ENCODE measurements at places on chromosomes 1 and 21.

GRCh38 chr1:68112835-68113243, 62.4 kb upstream of the DIRAS3 start:
- no peak for DNase-seq

DNA sequence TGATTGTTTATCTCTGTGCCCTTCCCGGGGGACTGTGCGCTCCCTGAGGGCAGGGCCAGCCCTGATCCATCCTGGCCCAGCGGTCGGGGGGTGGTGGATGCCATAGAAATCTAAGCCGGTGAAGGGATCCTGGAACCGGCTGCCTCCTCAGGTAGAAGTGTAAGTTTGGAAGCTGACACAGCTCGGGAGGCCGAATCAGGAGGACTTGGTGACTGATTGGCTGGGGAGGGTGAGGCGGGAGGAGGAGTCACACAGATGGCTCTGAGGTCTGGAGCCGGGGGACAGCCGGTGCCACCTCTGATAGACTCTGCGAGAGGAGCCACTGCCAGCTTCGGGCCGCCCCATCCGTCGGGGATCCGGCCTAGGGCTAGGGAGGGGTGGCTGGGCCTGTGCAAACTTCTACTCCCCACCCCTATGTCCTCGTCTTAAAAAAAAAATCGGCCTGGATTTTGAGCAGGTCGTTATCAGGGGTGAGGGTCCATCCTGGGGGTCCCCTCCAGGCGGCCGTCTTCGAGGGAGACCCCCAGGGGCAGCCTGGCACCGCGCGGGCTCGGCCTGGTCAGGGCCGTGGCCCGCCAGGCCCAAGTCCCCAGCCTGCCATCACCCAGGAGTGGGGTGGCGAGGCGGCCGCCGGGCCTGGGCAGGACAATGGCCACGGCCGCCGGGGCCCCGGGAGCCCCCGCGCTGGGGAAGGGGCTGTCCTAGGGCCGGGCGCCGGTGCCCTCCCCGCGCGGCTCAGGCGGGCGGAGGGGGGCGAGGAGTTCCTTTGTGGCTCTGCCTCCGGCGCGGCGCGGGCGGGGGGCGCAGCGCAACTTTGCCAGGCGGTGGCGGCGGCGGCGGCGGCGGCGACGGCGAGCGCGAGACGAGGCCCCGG, 708 bp upstream of the ZNF362 start:
- peak; percentile 49 for DNase-seq

- DNase-seq: no peak
Measured at GRCh38 chr1:51551081-51551480, 32.0 kb upstream of the EPS15 start.

DNA sequence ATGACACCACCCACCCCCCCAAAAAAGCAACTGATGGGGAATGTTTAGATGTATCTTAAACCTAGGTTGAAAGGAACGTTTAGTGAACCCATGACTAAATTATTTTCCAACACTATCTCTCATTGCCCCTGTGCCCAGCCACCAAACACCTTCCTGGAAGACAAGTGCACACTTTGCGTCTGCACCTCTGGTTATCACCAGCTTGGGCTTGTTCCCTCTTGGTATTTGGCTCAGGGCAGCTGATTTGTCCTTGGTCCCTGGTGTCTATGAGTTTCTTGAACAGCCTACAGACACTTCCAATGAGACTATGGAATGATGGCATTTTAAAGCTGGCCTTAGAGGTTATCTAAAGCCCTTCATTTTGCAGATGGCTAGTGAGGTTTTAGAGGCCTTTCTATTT, 15.5 kb upstream of the RIMKLA start:
- DNase-seq: no peak

GRCh38 chr1:236058141-236058934, 6.6 kb downstream of the NID1 start:
- DNase-seq: no peak

GRCh38 chr1:46333300-46334029, 7.1 kb upstream of the NSUN4 start:
- DNase-seq: no peak

DNA sequence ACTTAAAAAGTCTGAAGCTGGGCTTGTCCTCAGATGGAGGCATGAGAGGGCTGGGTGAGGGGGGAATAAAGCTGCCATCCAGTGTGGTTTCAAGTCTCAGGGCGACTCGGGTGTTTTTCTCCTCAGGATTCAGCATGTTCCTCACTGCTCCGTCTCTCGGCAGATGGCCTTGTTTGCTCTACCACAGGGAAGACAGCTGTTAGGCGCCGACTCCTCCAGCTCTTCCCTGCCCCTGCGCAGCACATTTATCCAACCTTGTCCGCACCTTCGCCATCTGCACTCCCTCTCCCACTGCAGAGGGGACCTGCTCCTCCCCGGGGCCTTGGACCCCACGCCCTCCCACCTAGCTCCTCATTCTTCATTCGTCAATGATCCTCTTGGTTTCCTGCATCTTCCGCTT, 16.6 kb upstream of the S100A11 start:
- DNase-seq: no peak

DNA sequence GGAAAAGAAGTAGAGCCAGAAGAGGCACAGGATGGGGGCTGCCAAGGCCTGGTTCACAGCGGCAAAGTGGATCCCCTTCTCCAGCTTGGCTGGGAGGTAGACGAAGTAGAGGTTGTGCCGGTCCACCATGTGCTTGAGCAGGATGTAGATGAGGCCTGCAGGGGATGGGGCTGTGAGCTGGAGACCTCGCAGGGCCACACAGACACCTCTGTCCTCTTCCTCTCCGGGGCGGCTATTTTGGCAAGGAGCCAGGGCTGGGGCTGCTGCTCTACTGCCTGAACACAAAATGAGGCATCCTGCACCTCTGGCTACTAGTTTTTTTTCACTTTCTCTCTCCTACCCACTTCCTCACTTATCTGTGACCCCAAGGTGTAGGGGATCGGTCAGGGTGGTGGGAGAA, 32.3 kb downstream of the TMEM63A start:
- peak; percentile 17 for DNase-seq

GRCh38 chr1:224252479-224252878, 69.4 kb downstream of the DEGS1 start:
- DNase-seq: no peak

DNA sequence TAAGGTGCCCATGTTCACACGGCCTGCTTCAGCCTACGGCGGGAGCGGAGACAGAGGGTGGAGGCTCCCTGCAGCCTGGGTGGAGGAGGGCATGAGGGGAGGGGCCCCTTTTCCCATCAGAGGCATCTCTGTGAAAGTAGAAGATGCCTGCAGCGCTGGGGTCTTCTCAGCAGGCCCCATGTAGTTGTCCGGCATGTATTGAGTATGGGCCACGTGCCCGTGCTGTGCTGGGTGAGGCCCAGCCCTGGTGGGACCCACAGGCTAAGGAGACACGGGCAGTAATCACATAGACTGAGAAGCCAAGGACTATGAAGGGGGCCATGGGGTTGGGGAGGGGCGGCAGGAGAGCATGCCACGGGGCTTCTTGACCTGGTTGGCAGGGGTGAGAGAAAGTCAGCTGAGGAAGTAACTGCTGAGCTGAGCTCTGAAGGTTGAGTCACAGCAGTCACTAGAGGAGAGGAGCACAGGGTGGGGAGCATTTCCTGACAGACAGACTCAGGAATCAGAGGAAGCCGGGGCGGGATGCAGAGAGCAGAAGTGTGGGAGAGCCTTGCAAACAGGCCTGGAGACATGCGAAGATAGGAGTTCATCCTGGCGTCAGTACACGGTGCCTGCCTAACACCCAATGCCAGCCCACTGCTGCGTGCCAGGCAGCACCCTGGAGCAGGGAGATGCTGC, 21.6 kb downstream of the PSEN2 start:
- DNase-seq: no peak

GRCh38 chr1:154626456-154627256, 18.7 kb upstream of the ADAR start:
- no peak for DNase-seq

- no peak for DNase-seq
Measured at GRCh38 chr21:45441431-45442255, 36.7 kb downstream of the COL18A1 start.

DNA sequence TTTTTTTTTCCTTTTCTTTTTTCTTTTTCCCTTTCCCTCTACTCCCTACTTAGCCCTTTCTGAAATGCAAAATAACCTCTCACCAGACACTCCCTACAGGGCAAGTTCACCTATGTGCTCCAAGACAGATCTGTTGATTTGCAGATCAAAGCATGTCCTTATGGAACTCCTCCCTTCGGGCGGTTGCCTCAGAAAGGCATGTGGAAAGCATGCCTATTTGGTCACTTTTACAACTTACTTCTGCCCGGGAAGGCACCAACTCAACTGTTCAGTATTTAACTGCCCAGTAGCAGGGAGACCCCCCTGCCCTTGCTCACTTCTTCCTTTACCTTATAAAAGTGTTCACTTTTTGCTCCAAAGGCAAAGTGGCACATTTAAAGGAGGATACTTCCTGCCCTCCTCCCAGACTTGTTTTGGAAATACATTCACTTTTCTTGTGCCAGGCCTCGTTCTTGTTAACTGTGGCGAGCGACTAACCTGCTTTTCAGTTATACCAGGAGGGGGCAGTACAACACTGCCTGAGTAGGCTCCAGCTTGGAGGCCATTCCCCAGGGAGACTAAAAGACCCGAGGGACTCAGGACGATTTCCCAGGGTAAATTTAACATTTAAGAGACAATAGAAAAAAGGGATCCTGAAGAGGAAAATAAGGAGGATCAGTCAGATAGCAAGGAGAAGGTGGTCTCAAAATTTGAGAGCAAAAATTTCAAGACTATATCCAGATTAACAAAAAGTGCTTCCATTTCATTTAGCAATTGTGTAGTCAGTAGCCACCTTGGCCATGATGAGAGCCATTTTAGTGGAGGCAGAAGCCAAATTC, 12.3 kb upstream of the SLAMF7 start:
- peak; percentile 40 for DNase-seq

DNA sequence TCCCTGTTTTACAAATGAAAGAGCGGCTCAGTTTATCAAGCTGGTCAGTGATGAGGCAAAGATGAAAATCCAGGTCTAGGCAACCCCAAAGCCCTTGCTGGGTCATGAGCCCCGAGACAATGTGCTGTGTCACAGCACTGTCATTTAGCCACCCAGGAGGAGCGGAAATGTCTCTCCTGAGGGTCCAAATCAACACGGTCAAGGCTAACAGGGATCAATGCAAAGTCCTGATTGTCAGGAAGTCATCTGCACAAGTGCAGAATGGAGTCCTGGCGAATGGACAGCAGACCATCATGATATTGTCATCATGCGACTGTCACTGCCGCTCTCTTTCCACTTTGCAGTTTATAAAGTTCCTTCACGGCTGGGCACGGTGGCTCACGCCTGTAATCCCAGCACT, 30.2 kb downstream of the NCMAP start:
- DNase-seq: no peak

DNA sequence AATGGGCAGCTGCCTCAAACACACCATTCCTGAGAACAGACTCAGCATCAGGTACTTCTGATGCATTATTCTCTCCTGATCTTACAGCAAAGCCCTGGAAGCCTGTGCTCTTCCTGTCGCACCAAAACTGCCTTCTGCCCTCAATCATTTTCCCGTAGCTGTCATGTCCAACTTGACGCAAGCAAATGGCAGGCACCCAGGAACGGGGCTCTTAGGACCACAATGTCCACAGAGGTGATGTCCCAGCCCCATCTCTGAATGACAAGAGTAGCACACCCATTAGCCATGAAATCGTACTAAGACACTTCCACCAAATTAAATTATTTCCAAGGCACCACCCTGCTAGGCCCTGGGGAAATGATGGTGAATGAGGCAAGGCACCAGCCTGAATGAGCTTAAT, 47.1 kb downstream of the PTPN14 start:
- DNase-seq: no peak

GRCh38 chr1:220819467-220820026, 32.8 kb downstream of the MTARC1 start:
- no peak for DNase-seq

DNA sequence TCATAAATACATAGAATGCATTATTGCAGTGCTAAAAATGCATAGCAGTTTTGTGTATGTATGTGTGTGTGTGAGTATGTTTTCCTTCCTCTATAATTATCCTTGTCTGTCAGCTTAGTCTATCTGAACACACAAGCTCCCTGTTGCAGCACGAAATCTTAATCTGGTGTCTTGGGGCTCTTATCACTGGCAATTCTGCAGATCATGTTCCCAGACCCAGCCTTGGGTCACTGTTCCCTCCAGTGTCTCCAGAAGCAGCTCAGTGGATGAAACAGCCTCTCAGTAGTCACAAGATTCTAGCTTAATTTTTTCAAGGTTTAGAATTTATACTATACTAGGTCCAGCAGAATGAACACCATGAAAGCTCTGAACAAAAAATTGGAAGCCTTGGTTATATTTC, 777.9 kb downstream of the MRPL39 start:
- DNase-seq: no peak

DNA sequence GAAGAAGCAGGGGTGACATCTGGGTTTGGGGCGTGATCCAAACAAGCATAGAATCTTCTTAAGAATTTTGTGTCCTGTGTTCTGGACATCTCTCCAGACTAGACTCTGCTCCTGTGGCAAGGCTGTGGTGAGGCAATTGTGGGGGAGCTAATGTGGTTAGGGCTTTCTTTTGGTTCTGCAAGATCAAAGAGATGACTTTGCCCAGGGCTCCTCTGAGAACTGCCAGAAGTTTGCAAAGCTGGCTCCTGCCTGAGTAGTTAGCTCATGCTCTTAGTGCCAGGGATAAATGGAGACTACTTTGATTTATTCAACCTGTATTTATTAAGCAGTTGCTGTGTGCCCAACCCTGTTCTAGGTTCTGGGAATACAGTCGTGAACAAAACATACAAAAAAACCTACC, 34.0 kb upstream of the CRNN start:
- no peak for DNase-seq

GRCh38 chr1:191608367-191608766, 549.9 kb upstream of the RGS18 start:
- no peak for DNase-seq

- no peak for DNase-seq
Measured at GRCh38 chr1:209318181-209319056, 265.1 kb upstream of the CAMK1G start.

DNA sequence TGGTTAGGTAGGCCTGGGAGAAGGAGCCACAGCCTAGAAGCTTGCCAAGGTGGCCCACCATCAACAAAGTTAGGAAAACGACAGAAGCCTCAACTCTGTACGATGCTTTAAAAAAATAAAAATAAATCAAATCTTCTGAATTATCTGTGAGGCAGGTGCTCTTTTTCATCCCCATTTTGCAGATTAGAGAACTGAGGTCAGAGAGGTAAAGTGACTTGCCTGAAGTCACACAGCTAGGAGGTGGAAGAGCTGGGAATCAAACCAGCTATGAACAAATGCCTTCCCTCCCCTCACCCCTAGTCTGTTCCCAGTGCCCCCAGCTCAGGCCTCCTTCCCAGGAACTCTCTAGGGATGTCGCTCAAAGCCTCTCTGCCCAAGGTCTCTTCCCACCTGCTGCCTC, 30.4 kb downstream of the EPHA2 start:
- DNase-seq: no peak

GRCh38 chr1:88736633-88737248, 52.7 kb downstream of the PKN2 start:
- peak; percentile 7 for DNase-seq

GRCh38 chr1:194466706-194467105, 1280.3 kb upstream of the B3GALT2 start:
- no peak for DNase-seq

Measured in stimulated activated CD4-positive, alpha-beta T cell treated with anti-CD3 and anti-CD28 coated beads, Interleukin-4, amount 100 ng/mL, for 1 hour (primary cell).